Activated CD4-positive, alpha-beta T cell treated with anti-CD3 and anti-CD28 coated beads, Interleukin-2, Interleukin-4, amounts not matched to agents 100 ng/mL and 50 ng/mL, durations not matched to agents 16 hours and 8 hours (primary cell): ENCODE measurements at places on chromosomes 13 and 19.

- no peak for DNase-seq
Measured at GRCh38 chr13:19182536-19182935, 912 bp upstream of the TUBA3C start.

DNA sequence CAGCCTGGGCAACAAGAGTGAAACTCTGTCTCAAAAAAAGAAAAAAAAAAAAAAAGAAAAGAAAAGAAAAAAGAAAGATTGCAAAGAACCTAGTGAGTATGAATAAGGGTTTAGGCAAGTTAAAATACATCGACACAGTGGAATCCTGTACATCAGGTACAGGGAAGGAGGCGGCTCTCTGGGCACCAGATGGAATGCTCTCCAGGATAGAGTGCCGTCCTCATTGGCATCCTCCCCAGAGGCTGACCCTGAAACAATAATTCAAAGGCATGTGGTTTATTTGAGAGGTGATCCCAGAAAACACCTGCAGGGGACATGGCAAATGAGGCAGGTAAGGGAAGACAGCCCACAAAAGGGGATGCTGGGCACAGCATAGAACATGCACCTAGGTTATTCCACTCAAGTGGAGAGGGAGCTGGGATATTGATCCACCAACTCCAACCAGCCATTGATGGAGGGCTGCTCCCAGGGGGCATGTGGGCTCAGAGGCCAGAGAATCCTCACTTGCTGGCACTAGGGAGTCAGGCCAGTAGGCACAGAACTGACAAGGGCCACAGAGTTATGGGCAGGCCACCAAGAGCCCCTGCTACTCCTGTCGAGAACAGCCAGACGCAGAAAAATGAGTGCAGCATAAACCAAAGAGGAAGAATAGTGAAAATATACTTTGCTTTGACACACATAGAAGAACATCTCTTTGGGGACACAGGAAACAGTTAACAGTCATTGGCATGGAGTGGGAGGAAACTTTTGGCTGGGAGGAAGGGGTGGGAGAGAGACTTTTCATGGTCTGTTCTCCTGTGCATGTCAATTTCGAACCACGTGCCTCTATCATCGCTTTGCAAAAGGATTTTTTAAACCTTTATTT lies 4.2 kb downstream of the TSPAN16 start:
- DNase-seq, result no peak

DNA sequence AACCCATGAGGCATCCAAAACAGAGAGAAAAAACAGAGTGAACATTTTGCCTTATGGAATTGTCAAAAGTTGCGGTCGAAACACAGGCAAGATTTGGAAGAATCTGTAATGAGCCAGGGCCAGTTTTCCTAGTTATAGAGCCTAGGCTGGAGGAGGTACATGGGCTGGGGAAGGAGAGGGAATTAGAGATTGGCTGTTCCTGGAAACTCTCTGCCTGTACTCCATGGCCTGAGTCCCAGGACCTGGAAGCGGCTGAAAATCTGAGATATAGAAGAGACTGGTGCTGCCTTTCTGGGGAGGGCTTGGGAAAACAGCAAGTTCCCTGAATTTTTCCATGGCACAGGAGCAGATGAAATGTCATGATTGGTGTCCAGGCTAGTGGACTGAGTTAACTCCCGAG lies 122.8 kb upstream of the KLF12 start:
- no peak for DNase-seq

- peak; percentile 50 for DNase-seq
Measured at GRCh38 chr13:44437356-44438233, 64.0 kb downstream of the SERP2 start.

GRCh38 chr13:95185851-95186250 lies 115.4 kb downstream of the ABCC4 start:
- DNase-seq, result peak; percentile 72

- no peak for DNase-seq
Measured at GRCh38 chr13:57682128-57682716, 50.7 kb downstream of the PCDH17 start.

GRCh38 chr19:14868497-14868896 lies 17.4 kb downstream of the OR7A17 start:
- DNase-seq, result no peak

GRCh38 chr19:22600690-22601648 lies 33.2 kb upstream of the ZNF492 start:
- no peak for DNase-seq

DNA sequence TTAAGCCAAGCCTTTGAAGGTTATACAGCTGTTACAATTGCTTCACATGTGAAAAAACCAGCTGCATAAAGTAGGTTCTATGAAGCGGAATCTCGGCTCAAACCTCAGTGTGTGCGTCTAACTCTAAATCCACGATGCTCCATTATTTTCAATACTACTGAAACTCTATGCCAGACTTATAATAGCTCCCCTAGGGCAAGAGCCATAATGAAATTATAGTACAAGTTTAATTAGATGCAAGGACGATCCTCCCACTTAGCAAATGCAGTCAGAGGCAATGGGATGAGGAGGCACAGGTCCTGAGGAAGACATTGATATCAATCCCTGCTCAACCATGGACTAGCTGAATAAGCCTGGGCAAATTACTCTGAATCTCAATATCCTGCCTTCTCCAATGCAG lies 31.1 kb downstream of the SLC7A1 start:
- DNase-seq, result no peak

DNA sequence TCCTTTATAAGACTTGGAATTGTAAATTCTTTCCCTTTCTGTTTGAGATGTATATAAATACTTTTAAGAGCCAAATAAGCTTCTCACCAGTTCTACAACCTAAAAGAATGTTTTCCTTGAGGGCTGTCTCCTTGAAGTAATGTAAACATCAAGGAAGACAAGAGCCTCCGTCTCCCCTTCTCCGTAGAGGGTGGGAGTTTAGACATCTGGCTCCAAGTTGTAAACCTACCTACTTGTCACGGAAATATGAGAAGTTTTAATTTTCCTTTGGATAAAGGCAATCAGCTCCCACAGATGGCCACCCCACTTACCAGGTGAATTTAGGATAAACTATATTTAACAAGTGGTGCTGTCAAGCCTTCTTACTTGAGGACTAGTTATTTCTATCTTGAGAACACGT lies 237.9 kb downstream of the NALCN start:
- no peak for DNase-seq

DNA sequence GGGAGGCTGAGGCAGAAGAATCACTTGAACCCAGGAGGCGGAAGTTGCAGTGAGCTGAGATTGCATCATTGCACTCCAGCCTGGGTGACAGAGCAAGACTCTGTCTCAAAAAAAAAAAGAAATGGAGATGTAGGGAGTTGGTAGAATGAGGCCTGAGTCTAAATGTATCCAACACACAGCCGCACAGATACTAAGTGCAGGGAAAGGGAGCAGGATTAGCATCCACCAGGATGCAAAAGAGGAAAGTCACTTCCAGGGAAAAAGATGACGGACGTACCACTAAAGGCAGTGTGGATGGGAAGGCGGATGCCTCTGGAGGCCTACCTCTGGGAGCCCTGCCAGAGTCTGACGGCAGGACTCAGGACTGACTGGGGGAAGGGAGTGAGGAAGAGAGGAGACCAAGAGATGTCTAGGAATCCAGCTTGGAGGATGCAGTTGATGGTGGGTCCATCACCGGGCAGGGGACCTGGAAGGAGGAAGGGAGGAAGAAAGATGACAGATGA lies 6.8 kb downstream of the FAM98C start:
- DNase-seq, result no peak

- DNase-seq, result peak; percentile 36
Measured at GRCh38 chr13:28100150-28101121, at the start of gene FLT3. FLT3 (minus strand) TSS chr13:28100576; CDS start chr13:28100510, 66 bp downstream.

GRCh38 chr13:39600766-39601165 lies 2.2 kb downstream of the LHFPL6 start:
- DNase-seq, result no peak

GRCh38 chr19:14022469-14022868 lies 5.5 kb upstream of the RLN3 start:
- DNase-seq, result no peak

- DNase-seq, result no peak
Measured at GRCh38 chr13:96527497-96527896, 437.6 kb downstream of the HS6ST3 start.

- no peak for DNase-seq
Measured at GRCh38 chr19:29259867-29260281, 46.9 kb upstream of the UQCRFS1 start.

GRCh38 chr13:28041031-28041461 lies 52.6 kb upstream of the URAD start:
- no peak for DNase-seq

GRCh38 chr19:18731562-18732008 lies 48.1 kb downstream of the CRTC1 start:
- DNase-seq, result no peak

- no peak for DNase-seq
Measured at GRCh38 chr13:102878481-102878880, 32.6 kb downstream of the ERCC5 start.

GRCh38 chr13:50511877-50512341 lies 331.6 kb downstream of the DLEU7 start:
- no peak for DNase-seq

GRCh38 chr13:59340151-59340550 lies 823.6 kb downstream of the DIAPH3 start:
- DNase-seq, result no peak

GRCh38 chr13:85411591-85411990 lies 387.6 kb downstream of the SLITRK6 start:
- no peak for DNase-seq

DNA sequence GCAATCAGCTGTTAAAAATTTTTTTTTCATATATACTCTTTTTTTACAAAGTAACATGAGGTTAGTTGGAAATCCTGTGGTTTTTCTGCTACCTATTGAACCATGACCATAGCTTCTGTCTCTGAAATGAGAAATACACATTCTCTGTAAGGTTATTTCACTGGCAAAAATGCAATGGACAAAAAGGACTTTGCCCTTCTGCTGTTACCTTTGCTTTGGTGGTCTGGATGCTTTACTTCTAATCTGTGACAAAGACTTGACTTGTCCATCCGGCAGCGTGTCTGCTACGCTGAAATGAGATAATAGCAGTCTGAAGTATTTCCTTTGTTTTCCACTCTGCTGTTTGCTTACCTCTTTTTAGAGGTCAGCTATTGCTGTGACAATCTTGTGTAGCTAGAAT lies 412.8 kb downstream of the SLITRK6 start:
- no peak for DNase-seq

GRCh38 chr13:26881154-26881553 lies 120.6 kb upstream of the GPR12 start:
- no peak for DNase-seq

DNA sequence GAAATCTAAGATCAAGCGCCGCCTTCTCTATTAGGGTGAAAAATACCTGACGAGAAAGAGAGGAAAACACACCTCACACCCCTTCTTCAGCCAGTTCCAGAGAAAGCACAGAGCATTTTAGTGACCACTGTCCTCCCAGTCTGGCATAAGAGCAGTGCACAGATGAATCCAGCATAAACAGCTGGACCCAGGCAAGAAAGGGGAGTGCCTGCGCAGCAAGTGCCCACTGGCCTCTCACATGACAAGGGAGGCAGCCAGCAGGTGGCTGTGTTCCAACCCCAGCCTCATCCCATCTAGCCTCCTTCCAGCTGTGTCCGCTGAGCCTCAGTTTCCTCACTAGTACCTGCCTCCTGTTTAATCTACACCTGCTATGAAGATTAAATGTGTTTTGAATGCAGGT lies 8.0 kb downstream of the MED26 start:
- no peak for DNase-seq

- DNase-seq, result no peak
Measured at GRCh38 chr13:61695147-61695546, 279.5 kb upstream of the PCDH20 start.

DNA sequence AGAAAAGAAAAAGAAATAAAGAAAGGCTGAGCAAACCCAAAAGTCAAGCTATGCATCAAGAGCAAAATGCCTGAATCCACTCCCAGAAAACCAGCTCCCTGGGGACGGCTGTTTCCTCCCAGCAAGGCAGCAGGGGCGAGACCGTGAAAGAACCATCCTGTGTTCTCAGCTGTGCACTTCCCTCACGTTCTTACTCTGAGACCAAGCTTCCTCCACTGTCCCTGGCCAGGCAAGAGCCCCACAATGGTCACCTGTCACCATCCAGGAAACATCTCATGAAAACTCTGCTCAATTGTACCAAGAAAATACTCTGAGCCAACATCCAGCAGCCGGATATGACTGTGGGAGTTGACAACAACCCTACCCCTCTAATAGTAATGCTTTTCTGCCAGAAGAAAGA lies 22.9 kb downstream of the RAB20 start:
- no peak for DNase-seq

DNA sequence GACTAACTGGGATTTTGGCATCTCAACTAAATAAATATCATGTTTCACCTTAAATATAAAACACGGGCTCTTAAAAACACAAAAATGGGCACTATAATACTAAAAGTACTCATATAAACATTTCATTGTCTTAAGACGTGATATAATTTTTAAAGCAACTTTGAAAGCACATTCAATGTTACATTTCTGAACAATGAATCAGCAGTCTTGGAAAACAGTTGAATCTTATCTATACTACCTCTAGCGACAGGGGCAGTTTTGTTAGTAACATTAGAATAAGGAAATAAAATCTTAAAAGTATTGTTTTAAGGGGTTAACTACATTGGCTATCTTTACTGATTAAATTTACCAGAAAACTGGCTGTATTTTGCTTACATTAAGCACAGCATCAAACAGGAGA lies 156.9 kb downstream of the UGGT2 start:
- no peak for DNase-seq

DNA sequence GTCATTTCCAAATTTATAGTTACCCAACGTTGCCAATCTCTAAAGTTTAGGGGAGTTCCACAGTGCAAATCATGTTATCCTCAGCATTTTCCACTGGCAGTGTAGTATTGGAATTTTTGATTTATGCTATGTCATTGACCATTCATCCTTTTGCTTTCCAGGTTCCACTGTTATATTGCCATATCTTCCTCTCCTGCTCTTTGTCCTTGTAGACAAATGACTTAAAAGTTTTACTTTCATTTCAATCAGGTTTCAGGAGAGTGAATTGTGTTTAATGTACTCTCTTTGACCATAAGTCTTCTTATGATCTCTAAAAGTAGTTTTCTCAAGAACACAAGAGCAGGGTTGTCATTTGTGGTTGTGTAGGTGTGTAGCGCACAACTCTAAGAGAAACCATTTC lies 274.6 kb downstream of the COG6 start:
- DNase-seq, result no peak

DNA sequence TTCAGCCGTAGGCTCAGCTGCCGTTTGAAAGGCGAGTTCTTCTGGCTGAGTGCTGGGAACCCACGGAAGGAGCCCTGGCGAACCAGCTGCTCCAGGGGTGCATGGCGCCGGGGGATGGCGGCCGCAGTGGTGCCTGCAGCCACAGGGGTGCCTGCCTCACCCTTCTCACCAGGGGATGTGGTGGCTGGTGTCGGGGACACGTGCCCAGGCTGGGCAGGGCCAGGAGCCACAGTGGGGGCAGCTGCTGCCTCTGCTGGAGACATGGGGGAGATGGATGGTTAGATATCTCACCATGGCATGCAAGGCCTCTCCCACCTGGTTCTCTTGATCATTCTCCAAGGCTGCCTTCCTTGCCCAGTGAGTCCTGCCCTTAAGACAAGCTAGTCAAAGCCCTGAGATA lies 17.1 kb downstream of the NUMBL start:
- DNase-seq, result no peak

DNA sequence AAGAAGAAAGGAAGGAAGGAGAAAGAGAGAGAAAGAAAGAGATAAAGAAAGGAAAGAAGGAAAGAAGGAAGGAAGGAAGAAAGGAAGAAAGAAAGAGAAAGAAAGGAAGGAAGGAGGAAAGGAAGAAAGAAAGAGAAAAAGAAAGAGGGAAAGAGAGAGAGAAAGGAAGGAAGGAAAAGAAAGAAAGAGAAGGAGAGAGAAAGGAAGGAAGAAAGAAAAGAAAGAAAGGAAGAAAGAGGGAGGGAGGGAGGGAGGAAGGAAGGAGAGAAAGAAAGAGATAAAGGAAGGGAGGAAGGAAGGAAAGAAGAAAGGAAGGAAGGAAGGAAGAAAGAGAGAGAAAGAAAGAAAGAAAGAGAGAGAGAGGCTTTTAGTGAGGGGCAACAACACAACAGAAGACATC lies 135.1 kb upstream of the VSTM2B start:
- no peak for DNase-seq
